ENCODE measurements at places on chromosomes 1 and 21.

DNA sequence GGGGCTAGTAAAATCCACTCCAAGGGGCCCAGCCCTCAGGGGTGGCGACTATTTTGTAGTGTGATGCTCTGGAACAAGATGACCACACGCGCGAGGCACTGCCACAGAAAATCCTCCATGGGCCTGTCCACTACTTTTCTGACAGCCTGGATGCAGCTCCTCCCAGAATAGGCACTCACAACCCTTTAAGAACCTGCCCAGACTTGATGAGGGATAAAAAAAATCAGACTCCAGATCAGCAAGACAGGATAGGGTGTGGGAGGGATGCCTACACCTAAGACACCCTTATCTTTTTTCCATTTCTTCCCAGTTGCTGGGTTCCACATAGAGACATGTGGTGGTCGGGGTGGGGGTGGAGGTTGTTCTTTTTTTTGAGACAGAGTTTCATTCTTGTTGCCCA, 33.5 kb downstream of the PCAT6 start:
- DNase-seq, result no peak

DNA sequence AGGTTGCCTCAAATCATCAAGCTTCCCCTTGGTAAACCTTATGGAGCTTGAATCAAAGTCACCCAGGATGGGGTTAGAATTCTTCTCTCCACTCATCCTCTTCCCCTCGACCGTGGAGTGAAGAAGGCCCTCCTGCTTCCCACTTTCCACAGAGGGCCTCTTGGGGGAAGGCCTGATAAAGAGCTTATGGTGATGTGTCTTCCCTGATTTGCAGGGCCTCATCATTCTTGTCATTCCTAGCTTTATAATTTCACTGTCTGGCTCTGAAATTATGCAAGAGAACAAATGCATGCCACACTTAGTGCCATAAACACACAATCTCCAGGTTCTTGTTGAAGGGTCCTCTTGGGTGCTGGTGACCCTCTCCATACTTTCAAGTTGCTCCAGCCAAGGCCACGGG, 101.2 kb downstream of the HMGB4 start:
- DNase-seq, result no peak

DNA sequence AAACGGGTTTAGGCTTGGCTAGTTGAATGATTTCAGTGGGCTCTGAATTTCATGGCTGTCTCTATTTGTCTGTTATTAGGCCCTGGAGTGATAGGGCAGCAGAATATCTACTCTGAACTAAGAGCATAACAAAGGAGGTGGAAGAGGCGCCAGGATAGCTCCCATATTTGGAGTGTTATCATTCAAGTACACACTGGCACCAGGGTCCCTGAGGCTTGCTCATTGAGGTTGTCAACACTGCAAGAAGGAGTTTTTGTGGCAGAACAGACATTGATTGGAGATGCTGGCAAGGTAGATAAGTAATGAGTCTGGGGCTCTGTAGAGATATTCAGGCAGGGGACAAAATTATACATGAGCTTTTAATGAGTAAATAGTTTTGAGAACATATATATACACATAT, 1748.4 kb downstream of the MRPL39 start:
- DNase-seq, result no peak

DNA sequence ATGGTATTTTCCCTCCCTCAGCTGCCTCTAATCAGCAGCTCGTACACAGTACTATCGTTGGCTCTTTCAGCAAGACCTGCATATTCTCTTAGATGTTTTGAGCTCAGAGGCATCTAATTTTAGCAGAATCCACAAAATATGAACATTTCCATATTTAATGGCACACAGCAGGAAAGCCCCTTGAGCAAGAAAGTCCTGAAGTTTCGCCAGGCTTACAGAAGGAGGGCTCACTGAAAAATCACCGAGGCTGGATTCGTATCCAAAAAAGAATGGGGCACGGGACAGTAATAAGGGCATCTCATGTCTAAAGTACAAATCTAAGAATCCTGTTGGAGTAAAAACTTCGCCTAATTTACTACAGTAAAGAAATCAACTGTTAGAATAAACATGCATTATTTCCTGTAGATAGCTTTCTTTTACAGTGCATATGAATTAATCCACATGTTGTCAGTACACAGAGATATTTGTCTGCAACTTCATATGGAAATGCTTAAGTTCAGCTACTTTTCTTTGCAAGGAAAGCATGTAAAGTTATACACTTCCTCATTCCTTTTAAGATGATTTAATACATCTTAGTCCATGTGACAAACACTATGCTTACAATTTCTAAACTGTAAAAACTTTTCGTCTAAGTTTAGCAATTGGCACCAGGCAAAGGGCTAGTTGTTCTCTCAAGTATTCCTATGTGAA, 1205.3 kb upstream of the ADGRL4 start:
- DNase-seq, result no peak

- DNase-seq, result peak; percentile 40
Observed at GRCh38 chr1:209585672-209586071, 2.2 kb downstream of the CAMK1G start.
